Heart right ventricle (tissue), 16 donors: ENCODE measurements at places on chromosomes 2 and 18. TPM values are rescaled to one million over a fixed set of nuclear protein-coding genes. Genes with fewer than 3 reads are reported as not detected.

DNA sequence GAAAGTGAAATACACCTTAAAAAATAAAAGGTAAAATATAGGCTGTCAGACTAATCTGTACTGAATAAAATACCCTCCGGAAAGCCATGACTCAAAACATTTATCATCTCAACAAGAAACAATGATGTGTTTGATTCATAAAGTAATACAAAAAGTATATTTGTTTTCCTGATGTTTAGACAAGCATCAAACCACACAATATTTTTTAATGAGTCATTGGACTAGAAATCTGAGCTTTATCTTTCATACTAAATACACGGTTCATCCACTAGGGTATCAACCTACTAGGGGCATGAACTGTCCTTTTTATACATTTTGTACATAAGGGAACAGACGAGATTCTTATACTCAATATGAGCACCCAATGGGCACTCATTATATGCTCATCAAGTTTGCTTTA, 31.3 kb downstream of the CD226 start:
- DNase-seq = no peak

DNA sequence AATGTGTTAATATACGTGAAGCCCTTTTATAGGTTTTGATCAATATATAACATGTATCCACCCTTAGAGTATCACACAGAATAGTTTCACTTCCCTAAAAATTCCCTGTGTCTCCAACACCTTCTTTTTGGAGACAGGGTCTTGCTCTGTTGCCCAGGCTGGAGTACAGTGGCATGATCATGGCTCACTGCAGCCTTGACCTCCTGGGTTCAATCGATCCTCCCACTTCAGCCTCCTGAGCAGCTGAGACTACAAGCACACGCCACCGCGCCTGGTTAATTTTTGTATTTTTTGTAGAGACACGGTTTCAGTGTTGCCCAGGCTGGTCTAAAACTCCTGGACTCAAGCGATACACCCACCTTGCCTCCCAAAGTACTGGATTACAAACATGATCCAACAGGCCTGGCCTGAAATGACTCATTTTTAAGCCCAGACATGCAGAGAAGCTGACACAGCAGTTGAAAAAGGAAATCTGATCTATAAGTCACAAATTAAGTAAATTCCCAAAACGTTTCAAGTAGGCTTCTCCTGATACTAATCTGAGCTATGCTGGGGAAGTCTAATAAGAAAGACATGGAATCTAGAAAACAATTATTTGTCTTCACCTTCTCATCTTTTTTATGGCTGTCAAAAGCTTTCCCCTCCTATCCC, 2.9 kb downstream of the DUSP11 start:
- no peak for DNase-seq

- DNase-seq = no peak
Observed at GRCh38 chr2:169828141-169828811, 1.0 kb downstream of the UBR3 start.

DNA sequence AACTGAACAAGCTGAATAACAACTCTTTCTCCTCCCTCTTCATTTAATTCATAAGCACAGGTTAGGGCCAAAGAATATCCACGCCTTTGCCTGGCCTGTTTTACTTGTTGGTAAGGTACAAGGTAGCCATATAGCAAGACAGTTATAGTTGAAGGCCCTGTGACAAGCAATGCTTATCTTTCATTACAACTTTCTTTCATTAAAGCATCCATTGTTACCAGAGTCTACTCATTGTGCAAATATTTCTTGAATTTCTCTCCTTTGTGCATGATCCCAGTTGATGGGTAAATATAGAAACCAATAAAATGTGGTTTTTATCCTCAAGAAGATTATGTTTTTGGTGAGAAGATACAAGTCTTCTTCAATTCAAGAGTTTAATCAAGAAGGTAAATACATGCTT, 140.2 kb downstream of the UBE2E3 start:
- no peak for DNase-seq

DNA sequence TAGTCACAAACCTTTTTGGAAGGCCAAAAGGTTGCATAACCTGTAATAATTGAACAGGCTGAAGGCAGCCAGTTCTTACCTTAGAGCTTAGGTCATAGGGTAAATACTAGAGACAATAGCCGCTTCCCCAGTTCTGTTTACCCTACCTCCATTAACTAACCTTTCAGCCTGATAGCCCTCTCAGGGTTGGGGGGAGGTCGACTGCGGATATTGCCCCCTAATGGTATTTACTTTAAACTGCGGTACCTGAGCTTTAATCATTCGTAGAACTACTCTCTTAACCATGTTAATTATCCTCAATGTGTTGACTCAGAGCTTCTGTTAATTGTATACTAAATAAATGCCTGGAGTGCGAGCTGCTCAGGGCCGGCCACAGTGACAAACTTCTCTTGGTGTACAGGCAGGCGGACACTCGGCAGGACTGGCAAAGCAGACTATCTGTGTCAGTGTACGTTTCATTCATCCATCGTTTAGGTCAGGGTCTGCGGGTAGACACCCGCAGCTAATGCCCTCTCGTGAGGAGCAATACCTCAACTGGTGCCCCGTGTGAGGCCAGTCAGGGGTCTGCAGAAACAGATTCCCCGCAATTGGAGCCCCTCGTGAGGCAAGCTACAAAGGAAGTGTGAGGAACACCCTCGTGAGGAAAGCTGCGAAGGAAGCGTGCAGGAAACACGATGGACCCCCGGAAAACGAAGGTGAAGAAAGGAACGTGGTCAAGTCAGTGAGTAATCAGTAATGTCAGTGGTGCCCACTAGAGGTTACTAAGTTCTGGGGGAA, 115.3 kb upstream of the SCN7A start:
- DNase-seq = no peak

DNA sequence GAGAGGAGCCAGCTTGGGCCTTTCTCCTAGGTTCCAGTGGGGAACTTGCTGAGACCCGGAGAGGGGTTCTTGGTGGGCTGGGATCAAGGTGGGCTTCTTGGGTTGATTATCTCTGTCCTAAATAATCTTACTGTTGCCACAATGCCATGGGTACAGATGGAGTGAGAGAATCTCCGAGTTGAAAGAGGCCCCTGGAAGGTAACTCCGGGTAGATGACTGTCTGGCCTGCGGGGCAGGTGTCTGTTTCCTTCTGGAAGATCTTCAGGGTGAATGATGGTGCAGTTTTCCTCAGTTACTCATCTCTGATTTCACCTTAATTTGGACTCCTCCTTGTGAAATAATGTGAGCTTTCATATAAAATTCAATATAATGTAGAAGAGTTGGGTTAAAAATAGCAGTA, 159.4 kb downstream of the ACTR3 start:
- no peak for DNase-seq

DNA sequence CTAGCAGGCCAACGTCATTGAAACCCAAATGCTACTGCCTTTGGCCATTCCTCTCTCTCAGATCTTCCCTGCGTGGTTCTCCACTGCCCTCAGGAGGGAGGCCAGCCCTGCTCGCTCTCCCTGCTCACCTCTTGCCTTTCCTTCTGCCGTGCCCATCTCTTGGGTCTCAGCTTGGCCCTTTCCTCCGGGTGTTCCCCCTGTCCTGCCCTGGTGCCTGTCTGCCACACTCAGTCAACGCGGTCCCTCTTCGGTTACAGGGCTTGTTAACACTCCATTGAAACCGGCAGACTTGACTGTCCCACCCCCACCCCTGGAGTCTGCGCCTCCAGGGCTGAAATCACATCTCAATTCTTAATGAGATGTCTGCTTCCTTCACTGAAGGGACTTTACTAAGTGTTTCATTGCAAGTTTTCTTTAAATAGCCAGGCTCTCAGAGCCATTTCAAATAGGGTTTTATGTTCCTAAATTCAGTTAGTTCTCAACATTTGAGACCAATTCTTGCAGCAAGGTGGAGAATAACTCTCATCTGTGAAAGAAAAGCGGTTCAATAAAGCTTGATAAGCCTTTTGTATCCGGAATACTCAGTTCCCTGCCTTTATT, 237.6 kb downstream of the DYSF start:
- no peak for DNase-seq

- DNase-seq = no peak
Observed at GRCh38 chr18:77433076-77433475, 183.4 kb downstream of the GALR1 start.

DNA sequence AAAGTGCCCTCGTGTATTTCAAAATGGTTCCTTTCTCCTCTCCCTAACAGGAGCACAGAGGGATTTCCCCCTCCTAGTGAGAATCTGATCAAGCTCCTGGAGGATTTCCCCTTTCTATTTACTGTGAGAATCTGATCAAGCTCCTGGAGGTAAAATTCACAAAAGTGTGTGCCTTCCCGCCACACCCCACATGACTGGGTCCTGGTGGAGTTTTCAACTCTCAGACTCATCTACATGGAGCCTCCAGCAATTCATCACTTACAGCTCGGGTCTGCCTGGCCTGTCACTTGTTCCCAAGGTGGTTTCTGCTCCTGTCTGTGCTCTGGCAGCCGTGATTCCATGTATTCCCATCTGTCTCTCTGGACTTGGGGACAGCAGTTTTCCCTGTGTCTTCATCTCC, 590.7 kb downstream of the FBXO15 start:
- DNase-seq = no peak

GRCh38 chr18:13338318-13338717, 119.8 kb downstream of the LDLRAD4 start:
- DNase-seq = no peak

DNA sequence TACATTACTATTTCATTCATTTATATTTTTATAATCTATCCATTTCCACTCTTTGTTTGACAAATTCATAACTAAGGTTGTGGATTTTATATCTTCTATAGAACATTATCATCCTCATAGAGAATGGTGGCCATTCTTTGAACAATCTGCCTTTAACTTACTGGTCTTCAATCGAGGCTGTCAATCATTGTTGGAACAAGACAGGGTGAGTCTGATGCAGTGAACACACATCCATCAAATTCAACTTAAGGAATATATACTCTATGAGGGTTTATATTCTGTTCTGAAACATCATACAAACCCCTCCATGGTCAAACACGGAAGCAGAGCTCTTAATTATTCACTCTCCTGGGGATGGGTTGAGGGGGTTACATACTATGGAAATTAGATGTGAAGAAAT, 28.3 kb upstream of the KLF7 start:
- DNase-seq = no peak

GRCh38 chr2:170512266-170512665, 202.9 kb upstream of the SP5 start:
- no peak for DNase-seq

DNA sequence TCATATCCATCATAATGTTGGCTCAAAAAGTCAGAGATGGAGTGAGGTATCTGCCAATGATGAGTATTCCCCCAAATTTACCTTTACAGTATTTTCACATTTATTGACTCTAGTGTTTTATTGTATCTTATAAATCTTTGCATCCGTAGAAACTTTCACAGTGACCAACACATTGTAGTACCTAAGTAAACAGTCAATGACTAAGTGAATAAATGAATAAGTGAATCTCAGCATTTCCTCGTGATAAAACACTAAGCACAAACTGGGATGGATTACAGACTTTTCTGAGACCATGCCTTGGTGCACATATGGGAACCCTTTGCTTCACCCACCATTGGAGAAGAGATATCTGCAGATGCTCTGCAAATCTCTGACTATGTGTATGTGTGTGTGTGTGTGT, 429.9 kb downstream of the NR4A2 start:
- no peak for DNase-seq

GRCh38 chr2:180655842-180656454, 324.5 kb upstream of the UBE2E3 start:
- DNase-seq = no peak

- DNase-seq = no peak
Observed at GRCh38 chr2:176747506-176747905, 465.1 kb upstream of the HNRNPA3 start.

DNA sequence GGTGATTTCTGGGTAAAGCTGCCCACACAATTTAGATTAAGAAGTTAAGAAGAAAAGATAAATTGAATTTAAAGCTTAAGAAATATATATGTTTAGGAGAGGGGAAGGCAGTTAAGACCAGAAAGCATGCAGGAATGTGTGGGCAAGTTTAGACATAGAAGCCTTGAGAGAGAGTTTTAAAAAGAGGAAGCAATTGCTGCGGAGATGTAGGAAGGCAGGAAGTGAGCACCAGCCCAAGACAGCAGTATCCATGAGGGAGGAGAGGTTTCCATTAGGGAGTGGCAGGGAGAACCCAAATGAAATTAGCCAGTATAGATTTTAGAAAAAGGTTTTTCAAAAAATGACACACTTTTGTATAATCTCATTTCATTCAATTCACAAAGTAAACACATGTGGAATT, 24.3 kb downstream of the DSC2 start:
- DNase-seq = no peak

DNA sequence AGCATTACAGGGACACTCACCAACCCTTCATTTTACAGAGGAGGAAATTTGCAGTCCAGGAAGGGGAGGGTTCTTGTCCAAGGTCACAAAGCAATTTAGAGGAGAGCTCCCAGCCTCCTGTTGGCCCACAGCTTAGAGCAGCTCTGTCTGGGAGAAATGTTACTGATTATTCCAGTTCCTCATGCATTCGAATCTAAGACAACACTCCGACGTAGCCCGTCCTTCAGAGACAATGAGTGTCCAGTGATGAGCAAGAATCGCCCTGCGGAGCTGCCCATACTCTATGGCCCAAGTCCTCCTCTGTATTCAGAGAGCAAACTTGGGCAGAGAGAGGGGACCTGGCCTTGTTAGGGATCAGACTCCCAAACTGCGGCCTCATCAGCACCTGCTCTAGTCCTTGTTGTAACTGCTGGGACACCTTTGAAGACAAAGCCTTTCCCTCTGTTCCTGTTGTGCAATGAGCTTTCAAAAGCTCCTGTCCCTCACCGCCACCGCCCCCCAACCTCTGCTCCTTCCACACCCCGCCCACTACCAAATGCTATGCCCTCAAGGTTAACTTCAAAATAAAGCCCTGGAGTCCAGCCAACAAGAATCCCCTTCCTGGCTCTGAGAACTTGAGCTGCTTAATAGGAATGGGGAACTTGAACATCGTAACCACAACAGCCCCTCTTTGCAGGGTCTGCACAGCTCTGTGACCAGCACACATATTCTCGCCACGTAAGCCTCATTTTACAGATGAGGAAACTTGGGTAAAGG, 234.8 kb upstream of the SMAD2 start:
- no peak for DNase-seq

- DNase-seq = no peak
Observed at GRCh38 chr18:34746614-34747013, 36.5 kb downstream of the DTNA start.

DNA sequence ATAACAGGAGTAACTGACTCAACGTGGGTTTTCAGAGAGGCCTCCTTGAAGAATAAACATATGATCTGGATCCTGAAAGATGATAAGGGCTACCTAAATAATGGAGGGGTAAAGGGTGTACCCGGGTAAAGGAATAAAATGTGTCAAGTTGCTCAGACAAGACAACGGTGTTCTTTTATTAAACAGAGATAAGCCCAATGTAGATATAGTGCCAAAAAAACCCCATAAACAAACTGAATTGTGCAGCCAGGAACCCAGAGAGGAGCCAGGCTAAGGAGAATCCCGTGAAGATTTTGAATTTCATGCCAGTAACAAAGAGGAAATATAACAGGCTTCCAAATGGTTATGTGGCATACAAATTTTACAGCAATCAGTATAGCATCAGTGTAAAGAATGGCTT, 618.2 kb downstream of the CPS1 start:
- no peak for DNase-seq

Gene GULP1
- total RNA-seq = 4.6 TPM

Gene PLGLB1
- 0.74 TPM for total RNA-seq

Gene MYO3B
- total RNA-seq = not detected

Gene RFTN2
- 3.4 TPM for total RNA-seq

Gene STAM2
- total RNA-seq = 24.8 TPM

Gene L3MBTL4
- total RNA-seq = 2.0 TPM

Gene FSHR
- total RNA-seq = 0.21 TPM

Gene FAM237A
- total RNA-seq = 2.3 TPM

Gene MAP3K19
- not detected for total RNA-seq

Gene HADHB
- total RNA-seq = 900 TPM

Gene ANKRD29
- total RNA-seq = 4.5 TPM

Gene AMER3
- not detected for total RNA-seq
